Stimulated activated CD4-positive, alpha-beta T cell treated with anti-CD3 and anti-CD28 coated beads, Interleukin-4, amount 100 ng/mL, for 48 hours (primary cell): ENCODE measurements at places on chromosomes 4 and X.

DNA sequence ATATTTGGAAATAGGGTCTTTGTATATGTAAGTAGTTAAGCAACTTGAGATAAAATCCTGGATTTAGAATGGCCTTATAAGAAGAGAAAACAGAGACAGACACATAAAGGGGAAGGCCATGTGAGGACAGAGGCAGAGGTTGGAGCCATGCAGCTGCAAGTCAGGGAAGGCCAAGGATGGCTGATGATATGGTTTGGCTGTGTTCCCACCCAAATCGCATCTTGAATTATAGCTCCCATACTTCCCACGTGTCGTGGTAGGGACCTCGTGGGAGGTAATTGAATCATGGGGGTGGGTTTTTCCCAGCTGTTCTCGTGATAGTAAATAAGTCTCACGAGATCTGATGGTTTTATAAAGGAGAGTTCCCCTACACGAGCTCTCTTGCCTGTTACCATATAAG is 76.3 kb downstream of the STK32B start:
- DNase-seq, result no peak

DNA sequence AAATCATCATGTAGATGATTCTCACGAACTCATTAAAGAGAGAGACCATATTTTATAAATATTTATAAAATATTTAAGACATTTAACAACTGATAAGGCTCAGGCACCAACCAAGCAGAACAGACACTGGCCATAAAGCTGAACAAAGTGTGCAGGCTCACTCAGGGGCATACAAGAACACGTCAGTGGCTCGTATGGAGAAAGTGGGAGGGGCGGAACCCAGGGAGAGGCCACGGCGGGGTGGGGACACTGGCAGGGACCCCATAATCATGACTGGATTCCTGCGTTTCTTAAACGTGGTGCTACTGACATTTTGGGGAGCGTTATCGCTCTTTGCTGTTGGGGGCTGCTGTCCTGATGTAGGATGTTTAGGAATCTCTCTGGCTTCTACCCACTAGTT is 31.3 kb upstream of the FAT1 start:
- DNase-seq, result no peak

GRCh38 chrX:1673337-1673736 is 58.5 kb downstream of the ASMT start:
- DNase-seq, result no peak

- DNase-seq, result no peak
These were observed 54.1 kb upstream of the PRPS1 start for GRCh38 chrX:107574054-107574683.

GRCh38 chr4:32798471-32799159 is 2078.4 kb downstream of the PCDH7 start:
- no peak for DNase-seq

DNA sequence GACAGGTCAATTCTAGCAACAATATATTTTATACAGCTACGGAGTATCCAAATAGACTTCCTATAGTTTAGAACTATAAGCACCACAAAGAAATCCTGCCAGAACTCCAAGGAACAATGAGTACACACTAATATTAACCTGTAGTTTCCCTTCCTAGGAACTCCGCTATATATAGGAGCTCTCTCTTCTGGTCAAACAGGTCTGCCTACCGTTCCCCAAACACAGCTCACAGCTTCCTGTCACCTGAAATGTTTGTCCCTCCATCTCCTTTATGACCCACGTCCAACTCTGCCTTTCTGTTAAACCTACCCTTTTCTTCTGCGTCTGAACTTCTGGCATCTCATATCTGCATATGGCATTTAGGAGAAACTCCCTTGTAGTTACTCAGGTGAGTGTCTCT is 10.5 kb upstream of the GJB1 start:
- DNase-seq, result no peak
